ENCODE measurements at places on chromosomes 5 and 9.

GRCh38 chr5:6872441-6873160, 159.4 kb downstream of the TENT4A start:
- no peak for DNase-seq

GRCh38 chr9:90842996-90843395, 41.4 kb downstream of the SYK start:
- no peak for DNase-seq

DNA sequence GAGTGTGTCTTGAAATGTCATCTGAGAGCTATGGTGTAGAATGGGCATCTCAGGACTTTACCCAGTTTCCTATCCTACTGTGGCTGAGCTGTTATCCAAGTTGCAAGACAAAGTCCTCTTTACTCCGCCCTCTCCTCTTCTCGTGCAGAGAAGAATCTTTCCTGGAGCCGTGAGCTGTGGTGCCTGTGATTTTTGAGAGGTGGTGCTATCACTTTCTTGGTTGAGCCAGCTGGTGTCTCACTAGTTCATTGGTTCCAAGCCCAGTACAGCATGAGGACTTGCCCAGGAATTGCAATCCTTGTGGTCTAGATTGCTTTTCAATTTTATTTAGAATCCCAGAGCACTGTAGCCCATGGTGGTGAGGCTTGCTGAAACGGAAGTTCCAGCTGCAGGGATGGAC, 2300.3 kb downstream of the MAT2B start:
- DNase-seq: no peak

- DNase-seq: no peak
Observed at GRCh38 chr9:79652598-79652997, 80.8 kb downstream of the TLE4 start.

GRCh38 chr5:175682664-175683063, 24.8 kb downstream of the HRH2 start:
- no peak for DNase-seq

DNA sequence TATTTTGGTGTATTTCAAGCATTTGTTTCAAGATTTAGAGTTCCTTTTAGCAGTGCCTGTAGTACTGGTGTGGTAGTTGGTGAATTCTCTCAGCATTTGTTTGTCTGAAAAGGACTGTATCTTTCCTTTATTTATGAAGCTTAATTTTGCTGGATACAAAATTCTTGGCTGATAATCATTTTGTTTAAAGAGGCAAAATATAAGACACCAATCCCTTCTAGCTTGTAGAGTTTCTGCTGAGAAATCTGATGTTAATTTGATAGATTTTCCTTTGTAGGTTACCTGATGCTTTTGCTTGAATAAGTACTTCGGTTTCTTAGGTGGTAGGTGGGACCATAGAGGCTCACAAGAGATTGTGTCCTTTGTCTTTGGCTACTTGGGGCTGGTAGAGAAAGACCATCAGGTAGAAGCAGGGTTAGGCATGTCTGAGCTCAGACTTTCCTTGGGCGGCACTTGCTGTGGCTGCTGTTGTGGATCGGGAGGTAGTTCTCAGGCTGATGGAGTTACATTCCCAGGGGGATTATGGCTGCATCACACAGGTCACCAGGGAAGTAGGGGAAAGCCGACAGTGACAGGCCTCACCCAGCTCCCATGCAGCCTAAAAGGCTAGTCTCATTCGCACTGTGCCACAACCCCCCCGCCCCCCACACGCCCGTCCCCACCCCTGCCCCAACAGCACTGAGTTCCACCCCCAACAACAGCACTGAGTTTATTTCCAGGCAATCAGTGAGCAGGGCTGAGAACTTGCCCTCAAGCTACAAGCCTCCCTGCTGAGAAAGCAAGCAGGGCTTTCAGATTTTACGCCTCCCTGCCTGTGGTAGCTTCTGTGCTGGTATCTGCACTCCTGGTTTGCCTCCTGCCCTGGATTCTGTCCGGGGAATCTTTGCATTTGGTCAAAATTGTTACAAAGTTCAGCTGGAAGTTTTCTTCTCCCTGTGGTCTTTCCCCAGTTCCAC, 127.1 kb upstream of the GLRA1 start:
- DNase-seq: no peak

- DNase-seq: peak; percentile 54
Observed at GRCh38 chr9:93134015-93134739, at the start of gene NINJ1. Gene NINJ1 (minus strand): TSS chr9:93134251. CDS start chr9:93134217, 34 bp downstream.

DNA sequence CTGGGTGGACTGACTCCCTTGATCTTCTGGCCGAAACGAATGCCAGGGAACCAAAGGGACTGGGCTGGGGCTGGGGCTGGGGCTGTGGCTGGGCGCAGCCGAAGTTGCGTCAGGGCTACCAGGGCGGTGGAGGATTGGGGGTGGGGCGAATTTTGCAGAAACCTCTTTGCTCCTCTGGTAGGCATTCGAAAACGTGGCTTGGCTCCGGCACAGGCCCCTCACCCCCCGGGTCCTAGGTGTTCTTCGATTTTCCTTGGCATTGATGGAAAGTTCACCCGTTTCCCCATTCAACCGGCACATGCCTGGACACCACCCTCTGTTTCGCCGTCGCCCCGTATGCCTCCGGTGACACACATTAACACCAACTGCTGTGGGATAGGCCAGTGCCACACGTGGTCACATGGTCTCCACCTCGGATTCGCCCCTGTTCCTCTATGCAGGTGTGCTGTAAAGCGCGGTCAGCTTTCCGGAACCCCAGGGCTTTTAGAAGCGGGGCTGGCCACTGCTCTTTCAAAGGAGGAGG, 477.1 kb downstream of the SPATA31A7 start:
- no peak for DNase-seq

GRCh38 chr9:102461156-102461819, 533.8 kb upstream of the CYLC2 start:
- DNase-seq: no peak

- no peak for DNase-seq
Observed at GRCh38 chr5:134175921-134176510, 734 bp downstream of the SKP1 start.

DNA sequence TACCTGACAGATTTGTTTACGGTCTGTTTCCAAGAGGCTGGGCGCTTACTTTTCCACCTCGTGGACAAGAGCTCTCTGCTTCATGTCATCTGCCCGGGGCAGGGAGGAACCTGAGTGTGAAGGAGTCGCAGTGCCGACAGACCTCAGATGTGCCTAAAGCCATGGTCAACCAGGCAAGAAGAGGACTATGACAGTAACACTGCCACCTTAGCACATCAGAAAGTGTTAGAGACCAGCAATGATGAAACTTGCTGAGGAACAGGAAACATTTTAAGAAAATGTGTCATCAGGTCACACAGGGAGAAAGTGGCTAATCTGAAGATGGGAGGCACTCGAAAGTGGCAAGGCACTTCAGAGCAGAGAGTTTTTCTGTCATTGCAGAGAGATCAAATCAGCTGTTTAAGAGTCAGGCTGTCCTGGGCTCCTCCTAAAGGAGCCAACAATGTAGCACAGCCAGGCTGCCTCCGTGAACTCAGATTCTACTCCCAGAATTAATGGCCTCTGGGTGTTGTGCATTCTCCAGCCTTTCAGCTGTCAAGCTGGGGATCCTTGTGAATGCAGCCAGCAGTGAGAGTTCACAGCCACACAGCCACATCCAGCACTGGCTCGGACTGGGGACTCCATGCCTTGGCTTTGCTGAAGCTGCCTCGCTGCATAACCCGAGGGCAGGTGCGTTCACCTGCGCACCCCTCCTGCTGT, 94.6 kb downstream of the RAPGEF1 start:
- peak; percentile 45 for DNase-seq

DNA sequence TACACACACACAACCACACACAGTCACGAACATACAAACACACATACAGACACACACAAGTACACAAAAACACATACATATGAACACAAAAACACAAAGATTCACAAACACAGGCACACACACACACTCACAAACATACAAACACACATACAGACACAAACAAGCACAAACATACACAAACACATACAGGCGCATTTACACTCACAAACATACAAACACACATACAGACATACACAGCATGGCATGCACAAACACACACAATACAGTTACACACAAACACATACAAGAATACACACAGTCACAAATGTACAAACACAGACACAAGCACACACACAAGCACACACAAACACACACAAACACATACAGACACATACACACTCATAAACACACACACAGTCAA, 247.9 kb downstream of the TENT4A start:
- DNase-seq: no peak

DNA sequence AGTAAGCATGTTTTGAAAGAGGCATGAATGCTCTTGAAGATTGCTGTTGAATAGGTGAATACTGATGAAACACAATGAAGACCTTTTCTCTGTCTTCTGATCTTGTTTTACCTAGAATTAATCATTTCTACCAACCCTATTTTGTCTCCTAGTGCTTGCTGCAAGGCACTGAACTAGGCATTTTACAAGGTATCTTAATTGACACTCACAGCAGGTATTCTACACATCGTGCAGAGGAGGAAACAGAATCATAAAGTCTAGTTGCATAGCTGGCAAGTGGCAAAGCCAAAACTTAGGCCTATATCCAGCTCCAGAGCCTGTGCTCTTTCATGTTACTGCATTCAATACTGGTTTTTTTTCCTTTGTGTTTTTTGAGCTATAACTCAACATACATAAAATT, 50.7 kb downstream of the CTNNA1 start:
- no peak for DNase-seq

All from NCI-H187 (cell line).